Inflammatory macrophage treated with lipopolysaccharide for 4 hours (primary cell): ENCODE measurements at places on chromosomes 2 and 18.

DNA sequence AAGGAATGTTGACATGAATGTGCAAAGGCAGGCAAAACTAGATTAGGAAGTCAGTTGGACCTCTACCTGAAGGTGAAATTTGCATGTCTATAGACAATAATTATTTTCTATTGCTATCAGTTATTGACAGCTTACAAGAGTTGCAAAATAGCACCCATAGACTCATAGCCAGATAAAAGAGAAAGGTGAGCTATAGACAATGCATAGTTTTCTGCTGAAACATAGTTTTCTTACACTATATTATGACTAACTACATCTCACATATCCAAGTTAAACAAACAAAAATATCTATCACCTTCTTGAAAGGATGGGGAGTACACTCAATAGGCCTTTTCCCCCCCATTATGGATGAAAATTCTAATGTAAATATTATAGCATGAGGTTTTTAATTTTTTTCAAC is 305.0 kb downstream of the PTH2R start:
- no peak for DNase-seq

DNA sequence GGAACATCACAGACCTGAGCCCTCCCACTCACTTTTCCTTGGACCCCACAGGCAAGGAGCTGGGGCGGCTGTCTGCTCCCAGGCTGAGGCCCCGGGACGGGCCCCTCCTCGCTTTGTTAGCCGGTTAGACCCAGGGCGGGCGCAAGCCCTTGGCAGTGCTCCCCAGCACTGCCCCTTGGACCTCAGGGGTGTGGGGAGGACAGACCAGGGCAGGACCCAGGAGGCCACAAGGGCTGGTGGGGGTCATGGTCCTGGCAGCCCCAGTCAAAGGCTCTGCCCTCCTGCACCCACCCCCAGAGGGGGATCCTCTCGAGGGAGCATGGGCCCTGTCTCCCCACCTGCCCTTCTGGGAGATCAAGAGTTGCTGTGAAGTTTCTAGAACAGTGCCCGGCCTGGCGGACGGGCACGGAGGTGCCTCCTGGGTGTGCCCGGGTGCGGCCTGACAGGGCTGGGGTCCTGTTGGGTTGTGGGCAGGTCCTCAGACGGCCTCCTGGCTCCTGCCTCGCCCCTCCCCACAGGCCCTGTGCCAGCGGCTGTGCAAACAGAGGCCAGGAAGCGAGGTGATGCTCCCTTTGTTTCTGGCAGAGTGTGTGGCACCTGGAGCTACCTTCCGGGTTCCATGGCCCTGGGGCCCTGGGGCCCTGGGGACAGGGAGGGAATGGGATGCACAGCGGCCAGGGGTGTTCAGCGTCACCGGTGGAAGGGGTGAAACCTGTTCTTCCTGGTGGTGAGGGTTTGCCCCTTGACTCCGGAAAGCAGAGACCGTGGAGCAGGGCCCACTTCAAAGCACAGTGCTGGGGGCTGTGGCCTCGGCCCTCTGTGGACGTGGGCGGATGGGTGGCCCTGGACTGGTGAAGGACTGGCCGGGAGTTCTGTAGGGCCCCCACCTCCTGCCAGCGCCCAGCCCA is 2.9 kb upstream of the GAL3ST2 start:
- no peak for DNase-seq

DNA sequence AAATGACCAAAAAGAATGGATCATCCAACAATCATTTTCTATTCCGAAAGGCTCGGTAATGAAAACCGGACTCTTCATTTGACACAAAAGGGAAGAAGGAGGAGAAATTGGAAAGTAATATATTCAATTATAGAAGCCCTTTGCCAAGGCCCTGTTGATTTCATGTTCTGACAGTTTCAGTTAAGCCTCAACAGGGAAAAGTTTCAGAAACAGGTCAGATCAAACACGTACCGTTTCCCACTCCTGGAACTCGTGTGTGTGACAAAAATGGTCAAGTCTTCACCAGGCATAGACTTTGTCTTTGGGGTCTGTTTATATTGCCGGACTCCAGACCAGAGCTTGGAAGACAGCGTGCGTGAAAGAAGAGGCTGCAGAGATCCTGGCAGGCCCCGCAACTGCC is 101.3 kb upstream of the BCL2L11 start:
- no peak for DNase-seq

GRCh38 chr18:47075098-47075883 is 39.9 kb upstream of the ELOA2 start:
- no peak for DNase-seq

DNA sequence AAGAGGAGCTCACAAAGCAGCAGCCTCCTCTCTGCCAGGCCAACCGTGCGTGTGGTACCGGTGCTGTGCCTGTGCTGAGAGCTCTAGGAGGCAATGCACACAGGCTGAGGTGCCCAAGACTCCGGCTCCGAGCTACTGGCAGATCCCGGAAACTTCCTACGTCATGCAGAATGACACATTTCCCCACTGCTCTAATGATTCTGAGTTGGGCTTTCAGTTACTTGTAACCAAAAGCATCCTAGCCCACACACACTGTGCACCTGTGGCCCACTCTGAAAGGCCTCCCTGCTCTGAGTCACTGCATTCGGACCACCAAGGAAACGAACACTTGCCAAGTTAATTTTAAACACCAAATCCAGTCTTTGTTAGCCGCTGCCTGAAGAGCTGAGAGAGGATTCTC is 9.3 kb upstream of the RNU4ATAC start:
- no peak for DNase-seq

GRCh38 chr18:75562216-75562615 is 134.7 kb upstream of the SMIM21 start:
- DNase-seq = no peak

- DNase-seq = no peak
Observed at GRCh38 chr2:23546913-23547312, 161.9 kb downstream of the KLHL29 start.

DNA sequence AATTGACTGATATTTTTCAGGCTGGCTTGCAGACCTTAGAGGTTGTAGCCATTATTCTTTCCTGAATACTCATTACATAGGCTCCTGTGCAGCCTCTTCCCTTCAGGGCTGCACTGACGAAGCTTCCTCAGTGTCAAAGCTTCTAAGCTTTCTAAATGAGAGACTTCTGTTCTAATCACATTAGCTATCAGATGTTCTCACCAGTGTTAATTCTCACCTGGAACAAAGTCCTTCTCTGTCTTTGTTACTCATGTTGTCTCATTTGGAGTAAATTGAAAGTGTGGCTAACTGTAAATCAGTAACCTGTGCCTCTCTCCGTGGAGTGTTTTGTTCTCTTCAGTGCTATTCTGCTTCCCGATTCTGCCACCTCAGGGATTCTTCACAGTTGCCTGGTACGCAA is 76.9 kb downstream of the MC4R start:
- DNase-seq = no peak

- DNase-seq = no peak
Observed at GRCh38 chr18:80124131-80124530, 15.1 kb downstream of the ADNP2 start.

DNA sequence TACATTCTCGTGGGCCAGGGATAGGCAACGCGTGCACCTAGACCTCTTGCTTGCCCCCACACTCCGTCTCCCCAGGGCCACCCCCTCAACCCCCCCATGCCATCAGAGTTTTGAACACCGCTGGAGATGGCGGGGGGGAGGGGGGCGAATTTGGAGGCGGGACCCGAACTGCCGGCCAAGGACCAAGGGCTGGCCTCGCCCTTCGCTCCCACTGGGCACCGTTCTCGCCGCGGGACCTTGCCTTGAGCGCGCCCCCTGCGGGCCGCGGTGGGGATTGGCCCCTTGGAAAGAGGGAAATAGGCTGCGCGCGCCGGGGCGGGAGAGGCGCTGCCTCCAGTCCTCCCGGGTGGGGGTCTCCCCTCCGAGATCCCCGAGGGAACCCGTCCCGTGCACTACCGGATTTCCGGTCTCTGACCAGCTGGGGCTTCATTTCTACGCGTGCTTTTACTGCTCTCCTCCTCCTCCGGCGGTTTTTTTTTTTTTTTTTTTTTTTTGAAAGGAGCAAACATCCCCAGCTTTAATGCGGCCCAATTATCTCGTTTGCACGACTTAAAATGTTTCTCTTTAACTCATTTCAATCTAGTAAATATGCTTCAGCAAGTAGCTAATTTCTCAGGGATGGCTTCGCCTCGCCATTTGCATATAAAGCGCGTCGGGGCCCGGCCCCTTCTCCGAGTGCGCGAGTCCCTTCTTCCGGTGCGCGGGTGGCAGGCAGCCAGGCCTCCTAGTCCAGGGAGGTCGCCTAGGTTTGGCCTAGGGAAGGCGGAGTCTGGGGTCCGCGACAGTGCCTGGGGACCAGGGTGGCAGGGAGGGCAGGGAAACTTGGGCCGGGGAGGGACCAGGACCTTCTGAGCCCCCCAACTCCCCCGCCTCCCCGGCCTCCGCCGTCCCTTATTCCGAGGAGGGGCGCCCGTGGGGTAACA is 10.0 kb upstream of the GBX2 start:
- peak; percentile 9 for DNase-seq

- no peak for DNase-seq
Observed at GRCh38 chr2:17252258-17252657, 266.0 kb downstream of the RAD51AP2 start.

DNA sequence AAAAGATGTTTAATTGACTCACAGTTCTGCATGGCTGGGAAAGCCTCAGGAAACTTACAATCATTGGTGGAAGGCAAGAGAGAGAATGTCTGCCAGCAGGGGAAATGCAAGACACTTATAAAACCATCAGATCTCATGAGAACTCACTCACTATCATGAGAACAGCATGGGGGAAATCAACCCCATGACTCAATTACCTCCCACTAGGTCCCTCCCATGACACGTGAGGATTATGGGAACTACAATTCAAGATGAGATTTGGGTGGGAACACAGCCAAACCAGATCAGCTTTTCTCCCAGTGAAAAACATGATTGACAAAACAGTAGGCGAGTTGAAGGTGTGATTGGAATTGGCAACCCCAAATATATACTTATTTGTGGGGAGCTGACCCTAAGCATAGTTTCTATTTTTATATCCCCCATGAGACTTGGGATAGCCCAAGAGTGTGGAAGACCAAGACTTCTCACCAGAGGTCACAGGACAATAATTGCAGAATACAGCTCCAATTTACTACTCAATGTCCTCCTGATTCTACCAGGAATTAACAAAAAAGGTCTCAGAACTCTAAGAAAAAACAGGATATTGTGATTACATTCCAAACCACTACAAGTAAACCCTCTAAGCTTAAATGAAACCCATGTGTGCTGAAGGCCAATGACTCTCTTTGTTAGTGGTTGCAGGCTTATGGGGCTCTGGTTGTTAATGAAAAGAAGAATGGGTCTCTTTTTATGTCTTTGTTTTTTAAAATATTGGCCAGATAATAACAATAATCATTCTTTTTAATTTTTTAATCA is 96.1 kb upstream of the PIK3C3 start:
- no peak for DNase-seq

- DNase-seq = no peak
Observed at GRCh38 chr2:66031236-66031635, 403.7 kb upstream of the MEIS1 start.

DNA sequence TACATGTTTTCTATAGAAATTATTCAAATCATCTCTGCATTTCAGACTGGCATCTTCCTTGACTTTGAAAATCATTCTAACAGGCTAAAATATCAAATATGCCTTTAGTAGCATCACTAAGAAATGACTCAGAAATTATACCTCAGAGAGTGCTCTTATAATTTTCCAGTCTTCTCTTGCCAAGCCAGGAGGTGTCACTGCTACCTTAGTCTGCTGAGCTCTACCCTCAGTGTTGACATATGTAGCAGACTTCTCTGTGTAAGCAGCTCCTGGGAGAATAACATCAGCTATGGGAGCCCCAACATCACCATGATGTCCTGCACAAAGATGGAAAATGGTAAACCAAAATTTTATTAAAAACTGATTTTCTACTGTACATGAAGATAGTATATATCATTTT is 31.6 kb downstream of the NDUFS1 start:
- DNase-seq = no peak

GRCh38 chr2:234421-234820 is 29.4 kb downstream of the SH3YL1 start:
- DNase-seq = no peak

DNA sequence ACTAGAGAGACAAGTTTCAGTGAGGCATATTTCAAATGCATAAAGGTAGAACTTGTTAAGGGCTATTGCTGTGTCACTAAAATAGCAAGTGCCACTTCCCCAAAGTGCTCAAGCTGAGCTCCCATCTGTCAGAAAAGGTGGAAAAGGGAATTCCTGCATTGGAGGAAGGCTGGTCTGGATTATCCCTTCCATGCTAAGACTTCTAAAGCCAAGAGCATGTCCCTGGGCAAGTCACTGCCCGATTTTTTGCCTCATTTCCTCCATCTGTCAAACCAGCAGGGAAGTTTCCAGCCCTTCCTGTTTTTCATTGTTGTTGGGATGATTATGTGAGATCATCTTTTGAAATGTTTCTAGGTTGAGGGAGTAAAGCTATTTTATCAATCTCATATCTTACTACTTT is 175.5 kb downstream of the SETBP1 start:
- DNase-seq = peak; percentile 20
